T follicular helper cell (primary cell): ENCODE measurements at places on chromosomes 13 and 19.

DNA sequence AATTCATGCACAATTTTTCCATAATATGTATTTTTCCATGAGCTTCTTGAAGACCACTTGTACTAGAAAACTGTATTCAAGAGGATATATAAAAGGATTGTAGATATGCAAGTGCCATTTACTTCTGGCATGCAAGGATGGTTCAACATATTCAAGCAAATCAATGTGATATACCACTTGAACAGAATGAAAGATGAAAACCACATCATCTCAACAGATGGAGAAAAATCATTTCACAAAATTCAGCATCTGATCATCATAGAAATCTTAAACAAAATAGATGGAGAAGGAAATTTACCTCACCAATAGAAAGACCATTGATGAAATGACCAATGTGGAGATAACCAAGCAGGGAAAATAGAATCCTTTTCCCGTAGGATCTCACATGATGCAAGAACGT, 5.1 kb upstream of the ZNF816 start:
- no peak for DNase-seq

GRCh38 chr13:72530471-72530870, 197.0 kb downstream of the MZT1 start:
- DNase-seq: no peak

DNA sequence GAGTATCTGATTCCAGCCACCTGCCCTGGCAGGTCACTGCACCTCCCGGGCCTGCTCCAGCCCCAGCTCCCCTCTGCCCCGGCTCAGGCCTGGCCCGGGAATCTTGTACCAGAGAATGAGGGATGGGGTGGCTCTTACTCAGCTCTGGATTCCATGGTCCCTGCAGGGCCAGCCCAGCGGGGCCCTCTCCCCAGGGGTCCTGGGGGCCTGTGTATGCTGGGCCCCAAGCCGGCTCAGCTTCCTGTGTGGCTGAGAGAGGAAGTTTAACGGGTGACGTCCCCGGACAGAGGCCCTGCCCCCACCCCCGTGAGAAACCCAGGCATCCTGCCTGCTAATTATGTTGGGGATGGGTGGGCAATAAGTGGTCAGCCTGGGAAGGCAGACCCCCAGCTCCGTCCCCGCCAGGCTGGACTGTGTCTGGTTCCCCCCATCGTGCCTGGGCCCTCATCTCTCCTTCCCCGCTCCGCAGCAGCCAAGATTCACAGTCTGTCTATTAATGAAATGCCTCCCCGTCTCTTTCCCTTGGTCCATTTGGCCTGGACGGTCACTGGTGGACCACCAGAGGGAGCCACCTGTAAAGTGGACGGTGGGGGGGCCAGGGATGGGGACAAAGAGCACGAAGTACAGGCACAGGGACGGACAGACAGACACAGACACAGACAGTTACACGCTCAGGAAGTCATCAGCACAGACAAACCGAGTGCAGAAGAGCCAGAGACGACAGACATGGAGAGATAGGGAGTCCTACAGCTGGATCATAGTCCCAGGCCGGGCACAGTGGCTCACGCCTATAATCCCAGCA, at the start of gene DENND1C:
DENND1C (minus strand) TSS at position 247 of the 802 bp plus-strand sequence; CDS start at position 155, 92 bp downstream.
- DNase-seq: peak; percentile 37

GRCh38 chr13:113602291-113602988, 17.9 kb downstream of the TFDP1 start:
- no peak for DNase-seq

DNA sequence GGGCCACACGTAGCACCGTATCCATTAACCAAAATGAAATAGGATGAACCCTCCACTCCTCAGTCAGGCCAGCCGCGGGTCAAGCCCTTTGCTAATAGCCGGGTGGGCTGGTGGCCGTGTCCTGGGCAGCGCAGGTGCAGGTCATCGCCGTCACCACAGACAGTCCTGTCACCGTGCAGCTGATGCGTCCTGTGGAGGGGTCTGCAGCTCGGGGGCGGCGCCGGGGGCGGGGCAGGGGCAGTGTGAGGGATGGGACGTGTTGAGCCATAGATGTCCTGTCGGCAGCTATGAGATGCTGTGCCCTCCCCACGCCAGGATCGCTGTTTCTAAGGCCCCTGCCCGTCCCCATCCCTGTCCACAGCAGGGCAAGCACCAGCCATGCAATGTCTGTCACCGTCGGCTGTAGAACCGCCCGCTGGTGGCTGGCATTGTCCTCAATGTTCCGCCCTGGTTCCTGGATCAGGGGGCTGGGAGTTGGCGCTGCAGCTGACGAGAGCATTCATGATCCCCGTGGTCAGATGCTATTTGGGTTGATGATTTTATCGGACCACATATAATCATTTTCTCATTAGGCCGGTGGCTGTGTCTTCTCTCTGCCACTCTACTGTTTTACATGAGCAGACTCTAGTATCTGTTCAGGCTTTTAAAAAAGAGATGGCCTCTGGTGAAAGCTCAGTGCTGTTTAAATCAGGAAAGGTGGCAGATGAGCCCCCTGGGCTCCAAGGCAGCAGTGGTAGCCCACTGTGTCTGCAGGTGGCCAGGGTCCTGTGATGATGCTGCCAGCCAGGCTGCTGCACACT, 126.1 kb downstream of the KDM4B start:
- no peak for DNase-seq

DNA sequence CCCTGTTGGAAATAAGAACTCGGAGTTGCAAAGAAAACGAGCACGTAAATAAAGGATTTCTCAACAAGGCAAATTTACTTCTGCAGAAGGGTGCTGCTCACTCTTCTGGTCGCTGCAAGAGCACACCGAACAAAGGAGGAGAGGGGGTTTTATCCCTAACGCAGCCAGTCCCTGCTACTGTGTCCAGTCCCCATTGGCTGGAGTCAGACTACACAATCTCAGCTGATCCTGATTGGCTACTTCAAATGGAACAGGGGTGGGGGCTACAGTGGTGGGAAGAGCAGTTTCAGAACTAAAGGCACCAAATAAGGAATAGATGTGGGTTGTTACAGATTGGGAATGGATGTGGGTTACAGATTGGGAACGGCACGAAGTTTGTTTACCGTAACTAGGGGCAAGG, 63.9 kb upstream of the MCF2L start:
- DNase-seq: no peak

GRCh38 chr19:17259118-17259780, 5.3 kb downstream of the USHBP1 start:
- no peak for DNase-seq

GRCh38 chr19:44822670-44823372, 13.9 kb downstream of the BCAM start:
- DNase-seq: no peak

- no peak for DNase-seq
Observed at GRCh38 chr13:83796364-83796763, 85.9 kb downstream of the SLITRK1 start.

- DNase-seq: no peak
Observed at GRCh38 chr13:43838909-43839308, 40.6 kb downstream of the CCDC122 start.

DNA sequence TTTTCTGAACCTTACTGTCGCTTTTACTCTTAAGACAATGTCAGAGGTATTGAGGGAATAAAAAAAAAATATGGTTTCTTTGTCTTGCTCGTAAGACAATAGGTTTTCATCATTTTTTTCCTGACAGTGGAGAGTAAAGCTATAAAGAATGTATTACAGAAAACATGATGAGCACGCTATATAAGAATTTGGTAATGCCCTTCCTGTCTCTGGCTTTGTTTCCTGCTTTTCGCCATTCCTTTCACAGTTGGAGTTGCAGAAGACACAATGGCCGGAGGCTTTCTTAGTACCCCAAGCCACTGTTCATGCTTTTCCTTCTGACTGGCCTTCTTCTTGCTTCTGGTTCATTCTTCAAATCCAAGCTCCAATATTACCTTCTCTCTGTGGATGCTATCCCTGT, 101.0 kb upstream of the DACH1 start:
- DNase-seq: no peak

GRCh38 chr13:112443995-112444311, 67.8 kb downstream of the SPACA7 start:
- DNase-seq: no peak

DNA sequence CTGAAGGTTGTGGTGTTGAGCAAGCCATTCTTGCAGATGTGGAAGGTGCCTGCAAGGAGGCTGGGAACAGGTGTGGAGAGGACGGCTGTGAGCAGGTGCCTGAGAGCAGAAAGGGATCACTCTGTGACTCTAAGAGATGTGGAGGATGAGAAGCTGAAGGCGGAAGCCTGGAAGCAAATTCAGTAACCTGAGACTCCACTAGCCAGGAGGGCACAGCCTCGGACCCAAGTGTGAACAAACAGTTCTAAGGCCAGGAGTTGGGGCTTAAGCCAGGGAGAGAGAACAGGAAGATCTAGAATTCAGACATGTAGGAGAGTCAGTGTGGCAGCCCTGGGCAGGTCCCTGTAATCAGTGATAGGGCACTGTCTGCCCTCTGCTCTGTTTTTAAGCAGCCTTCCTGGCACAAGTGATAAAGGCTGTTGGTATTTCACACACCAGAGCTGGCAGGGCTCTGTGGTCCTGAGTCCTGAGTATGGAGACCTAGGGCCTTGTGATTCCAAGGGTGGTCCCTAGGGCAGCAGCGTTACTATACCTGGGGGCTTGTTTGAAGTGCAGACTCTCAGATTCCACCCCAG, 131.3 kb downstream of the SLC7A1 start:
- DNase-seq: no peak

DNA sequence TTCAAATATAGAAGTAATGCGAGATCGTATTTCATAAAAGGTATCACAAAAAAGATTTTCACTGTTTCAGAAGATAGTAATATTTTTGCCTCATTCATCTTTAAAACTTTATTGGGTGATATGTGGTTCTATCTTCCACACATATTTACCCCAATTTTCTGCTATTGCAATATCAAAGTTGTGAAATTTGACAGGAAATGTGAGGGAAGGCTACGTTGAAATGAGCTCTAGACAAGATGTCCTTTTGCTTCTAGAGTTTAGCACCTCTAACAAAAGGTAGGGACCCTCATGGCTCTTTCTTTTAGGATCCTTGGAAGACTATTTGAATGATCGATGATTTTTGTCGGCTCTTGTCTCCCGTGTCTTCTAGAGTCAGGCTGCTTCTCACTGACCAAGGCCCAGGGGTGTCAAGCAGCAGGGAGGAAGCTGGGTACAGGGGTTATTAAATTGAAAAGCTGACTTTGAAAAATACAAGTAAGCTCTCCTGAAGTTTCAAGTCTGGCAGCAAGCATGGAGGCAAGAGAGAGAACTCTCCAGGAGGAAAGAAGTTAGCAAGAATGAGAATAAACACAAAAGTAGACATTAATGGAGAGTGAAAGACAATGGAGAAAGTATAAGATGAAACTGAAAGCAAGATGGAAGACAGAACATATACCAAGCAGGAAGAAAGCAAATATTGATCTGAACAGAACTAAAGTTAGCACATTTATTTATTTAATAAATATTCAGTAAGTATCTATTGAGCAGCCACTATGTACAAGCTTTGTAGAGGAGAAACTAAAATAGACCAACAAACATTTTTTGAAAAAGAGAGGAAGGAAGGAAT, 73.4 kb downstream of the RUBCNL start:
- DNase-seq: no peak

DNA sequence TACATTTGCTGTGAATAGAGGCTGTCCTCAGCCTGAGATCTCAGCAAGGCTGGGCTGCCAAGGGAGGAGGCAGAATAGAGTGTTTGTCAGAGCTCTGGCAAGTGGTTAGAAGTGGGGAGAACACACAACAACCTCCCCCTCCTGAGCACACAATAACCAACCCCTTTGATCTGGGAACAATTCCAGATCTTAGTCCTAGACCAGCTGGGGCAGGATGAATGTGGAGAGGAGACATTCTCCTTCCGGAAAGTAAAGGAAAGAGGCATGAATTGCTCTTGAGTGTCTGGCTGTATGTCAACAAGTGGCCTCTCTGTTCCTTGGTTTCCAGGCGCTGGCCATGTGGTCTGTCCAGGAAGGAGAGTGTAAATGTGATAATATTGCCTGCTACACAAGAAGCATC, 114.9 kb upstream of the TMTC4 start:
- DNase-seq: no peak

DNA sequence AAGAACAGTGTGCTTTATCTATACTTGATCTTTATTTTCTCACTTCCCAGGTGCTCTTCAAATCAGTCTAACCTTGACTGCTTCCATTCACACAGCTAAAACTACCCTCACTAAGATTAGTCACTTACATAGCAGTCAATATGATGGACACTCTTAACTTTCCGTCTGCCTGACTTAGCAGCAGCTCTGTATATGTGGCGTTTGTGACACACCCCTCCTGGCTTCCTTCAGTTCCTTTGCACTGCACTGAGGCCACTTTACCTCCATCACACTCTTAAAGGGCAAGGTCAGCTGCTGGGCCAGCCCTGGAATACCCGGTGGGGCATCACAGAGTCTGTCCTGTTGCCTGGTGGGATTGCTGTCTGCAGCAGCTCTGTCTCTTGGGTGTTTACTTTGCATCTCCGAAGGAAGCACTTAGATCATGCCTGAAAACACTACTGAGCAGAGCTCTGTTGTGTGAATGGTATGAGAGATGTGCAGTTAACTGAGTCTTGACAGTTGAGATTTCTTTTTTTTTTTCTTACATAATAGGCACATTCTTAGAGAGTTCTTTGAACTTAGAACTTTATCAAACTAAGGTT, 35.6 kb upstream of the IL17D start:
- DNase-seq: no peak

DNA sequence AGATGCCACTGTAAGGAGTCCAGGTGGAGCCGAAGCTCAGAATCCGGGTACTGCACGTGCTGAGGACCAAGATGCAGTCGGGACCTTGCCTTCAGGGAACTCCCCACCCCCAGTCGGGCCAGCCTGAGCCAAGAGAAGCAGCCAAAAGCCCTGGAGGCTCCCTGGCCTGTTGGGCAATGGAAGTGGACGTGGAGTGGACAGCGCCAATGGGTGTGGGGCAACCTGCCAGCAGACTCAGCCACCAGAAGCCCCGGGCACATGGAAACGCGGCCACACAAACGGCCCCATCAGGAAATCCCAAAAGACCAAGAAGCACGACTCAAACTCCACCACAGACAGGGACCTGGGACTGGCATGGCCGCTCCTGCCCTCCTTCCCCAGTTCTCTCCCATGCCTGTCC, 30.0 kb upstream of the KCTD15 start:
- DNase-seq: no peak

DNA sequence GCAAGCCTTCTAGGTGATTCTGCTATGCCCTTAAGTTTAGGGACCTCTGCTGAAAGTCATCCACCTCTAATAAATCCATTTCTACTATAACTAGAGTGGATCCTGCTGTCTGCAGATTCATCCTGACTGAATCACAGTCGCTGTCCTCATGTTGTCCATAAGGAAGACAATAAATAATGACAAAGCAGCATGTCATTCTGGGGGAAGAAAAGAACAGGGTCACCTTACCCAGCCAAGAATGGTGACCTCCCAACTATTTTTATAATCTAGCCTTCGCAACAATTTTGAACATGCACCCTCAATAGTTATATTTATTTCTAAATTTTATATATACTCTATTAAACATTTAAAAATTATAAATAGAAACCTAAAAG, 45.0 kb upstream of the UBE2L5 start:
- DNase-seq: no peak

DNA sequence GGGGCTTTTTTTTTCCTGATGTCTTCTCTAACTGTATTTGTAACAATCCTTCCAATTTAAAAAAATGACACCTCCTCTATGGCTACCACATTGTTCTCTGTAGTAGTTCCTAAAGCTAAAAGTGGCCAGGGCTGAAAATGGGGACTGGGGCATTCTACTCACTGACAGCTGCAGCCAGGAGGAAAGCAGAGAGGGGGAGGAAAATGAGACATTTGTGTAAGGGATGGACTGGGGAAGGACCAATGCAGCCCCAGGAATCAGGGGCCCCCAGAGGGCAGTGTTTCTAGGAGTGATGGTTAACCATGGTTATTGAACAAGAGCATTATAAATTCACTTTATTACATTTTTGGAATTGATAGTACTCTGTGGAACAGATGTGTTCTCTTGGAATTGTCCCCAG, 34.3 kb upstream of the C1QTNF9 start:
- no peak for DNase-seq
